Inflammatory macrophage (primary cell): ENCODE measurements at places on chromosomes 2 and 18.

- DNase-seq = no peak
These were observed 381.0 kb upstream of the MEX3C start for GRCh38 chr18:51578406-51578980.

GRCh38 chr2:218648787-218649100, 10.7 kb downstream of the ZNF142 start:
- no peak for DNase-seq

DNA sequence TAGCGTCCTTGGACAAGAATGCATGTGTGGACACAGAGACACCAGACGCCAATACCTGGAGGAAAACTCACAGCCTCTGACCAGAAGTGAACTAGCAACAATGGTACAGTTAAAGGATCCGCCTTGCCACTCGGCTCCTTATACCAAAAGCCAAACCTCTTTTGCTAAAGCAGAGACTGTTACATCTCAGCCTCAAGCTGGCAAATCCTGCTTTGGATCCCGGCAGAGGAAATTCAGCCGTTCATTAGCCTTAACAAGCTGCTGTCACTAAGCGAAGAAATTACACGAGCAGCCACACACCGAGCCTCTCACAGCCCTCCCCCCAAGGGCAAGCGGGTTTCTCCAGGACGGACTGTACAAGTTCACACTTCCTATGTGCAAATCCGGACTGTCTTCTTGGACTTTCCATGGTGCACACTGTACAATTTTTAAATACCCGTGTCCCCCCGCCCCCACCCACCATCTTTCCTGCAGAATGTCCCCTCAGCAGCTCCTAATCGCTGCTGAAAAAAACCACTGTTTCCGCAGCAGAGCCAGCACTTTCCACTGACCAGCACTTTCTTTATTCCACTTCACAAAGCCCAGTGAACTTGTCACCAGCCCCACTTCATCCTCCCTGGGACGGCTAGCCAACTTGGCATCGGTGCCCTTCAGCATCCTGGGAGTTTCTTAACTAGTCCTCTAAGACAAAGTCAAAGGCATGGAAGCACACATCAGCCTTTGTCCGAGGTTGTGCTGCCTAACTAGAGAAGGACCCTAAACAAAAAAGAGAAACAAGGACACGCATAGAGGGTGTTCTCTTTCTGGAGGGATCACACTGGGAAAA, 1.5 kb downstream of the KLF7 start:
- DNase-seq = peak; percentile 23

- no peak for DNase-seq
These were observed 107.2 kb upstream of the CDH2 start for GRCh38 chr18:28284132-28284531.

GRCh38 chr2:74540291-74540690, 10.6 kb downstream of the HTRA2 start:
- no peak for DNase-seq

- DNase-seq = no peak
These were observed 761.5 kb upstream of the SOX11 start for GRCh38 chr2:4930704-4931103.

DNA sequence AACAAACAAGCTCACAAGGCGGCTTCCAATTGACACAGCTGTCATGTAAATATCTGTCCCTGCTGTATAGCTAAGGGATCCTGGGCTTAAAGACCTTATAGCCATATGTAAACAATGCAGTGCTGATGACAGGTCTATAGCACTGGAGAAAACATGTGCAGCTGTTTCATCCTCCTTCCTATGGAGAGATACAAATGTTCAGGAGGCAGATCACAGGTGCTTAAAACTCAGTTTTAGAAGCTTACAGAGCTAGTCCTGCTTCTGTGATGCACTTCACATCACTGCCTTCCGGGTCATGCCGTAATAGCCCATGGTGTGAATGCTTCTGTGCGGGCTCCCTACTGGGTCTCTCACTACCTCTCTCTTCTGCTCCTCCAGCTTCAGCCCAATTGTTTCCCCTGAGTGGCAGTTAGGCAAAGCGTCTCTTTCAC, 262.4 kb upstream of the CHST9 start:
- DNase-seq = no peak
